ENCODE measurements at places on chromosomes 4 and X. TPM values are rescaled to one million over a fixed set of nuclear protein-coding genes. Genes with fewer than 3 reads are reported as not detected.

DNA sequence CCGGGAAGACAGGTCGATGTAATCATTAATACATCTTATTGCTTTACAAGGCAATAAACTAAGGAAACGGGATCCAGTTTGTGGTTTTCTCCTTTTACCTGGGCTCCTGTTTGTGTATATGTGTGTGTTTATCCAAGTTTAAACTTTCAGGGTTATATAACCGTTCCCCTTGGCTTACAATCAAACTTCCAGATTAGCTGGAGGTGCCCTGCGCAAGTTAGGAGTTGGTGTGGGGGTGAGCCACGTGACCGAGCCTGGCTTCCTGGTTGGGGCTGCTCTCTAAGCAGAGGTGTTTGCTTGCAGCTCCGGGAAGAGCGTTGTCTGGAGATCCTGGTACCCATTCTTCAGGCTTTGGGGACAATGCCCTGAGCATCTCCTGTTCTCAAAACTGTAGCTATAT lies 129.2 kb downstream of the FHDC1 start:
- DNase-seq, result no peak

DNA sequence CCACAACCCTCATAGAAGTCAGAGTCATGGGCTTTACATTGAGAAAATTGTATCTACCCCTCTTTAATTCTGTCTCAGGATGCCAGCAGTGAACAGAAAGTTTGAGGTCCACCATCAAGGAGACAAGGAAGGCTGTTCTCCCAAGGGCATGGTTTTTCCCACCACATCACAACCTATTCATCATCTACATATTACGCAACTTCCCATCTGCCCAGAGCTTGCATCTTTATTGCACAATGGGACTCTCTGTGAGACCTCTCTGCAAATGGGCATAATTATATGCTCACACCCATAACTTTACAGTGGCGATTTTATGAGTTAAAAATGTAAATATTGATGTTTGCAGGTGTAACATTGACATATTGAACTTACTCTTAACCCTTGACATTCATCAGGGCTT lies 38.9 kb downstream of the PAGE2 start:
- no peak for DNase-seq

GRCh38 chr4:41399231-41399630 lies 138.7 kb upstream of the LIMCH1 start:
- DNase-seq, result no peak

DNA sequence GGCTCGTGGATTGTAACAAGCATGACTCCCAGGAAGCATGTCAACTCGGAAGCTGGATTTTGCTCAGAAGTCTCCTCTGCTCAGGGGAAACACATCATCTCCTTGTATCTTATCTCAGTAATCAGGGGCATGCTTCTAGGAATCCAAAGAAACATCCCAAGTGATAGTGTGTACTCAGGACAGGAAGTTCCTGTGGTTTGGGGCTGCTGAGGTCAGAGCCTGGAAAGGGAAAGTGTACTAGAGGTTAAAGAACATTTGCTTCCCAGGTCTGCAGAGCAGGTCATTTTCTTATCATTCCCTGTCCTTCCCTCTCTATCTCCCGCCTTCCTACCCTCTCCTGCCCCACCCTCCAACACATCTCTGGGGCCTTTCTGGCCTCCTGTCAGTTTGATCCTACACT lies 38.8 kb downstream of the SLC34A2 start:
- DNase-seq, result no peak

- DNase-seq, result no peak
These were observed 39.3 kb upstream of the LPAR4 start for GRCh38 chrX:78708262-78708661.

DNA sequence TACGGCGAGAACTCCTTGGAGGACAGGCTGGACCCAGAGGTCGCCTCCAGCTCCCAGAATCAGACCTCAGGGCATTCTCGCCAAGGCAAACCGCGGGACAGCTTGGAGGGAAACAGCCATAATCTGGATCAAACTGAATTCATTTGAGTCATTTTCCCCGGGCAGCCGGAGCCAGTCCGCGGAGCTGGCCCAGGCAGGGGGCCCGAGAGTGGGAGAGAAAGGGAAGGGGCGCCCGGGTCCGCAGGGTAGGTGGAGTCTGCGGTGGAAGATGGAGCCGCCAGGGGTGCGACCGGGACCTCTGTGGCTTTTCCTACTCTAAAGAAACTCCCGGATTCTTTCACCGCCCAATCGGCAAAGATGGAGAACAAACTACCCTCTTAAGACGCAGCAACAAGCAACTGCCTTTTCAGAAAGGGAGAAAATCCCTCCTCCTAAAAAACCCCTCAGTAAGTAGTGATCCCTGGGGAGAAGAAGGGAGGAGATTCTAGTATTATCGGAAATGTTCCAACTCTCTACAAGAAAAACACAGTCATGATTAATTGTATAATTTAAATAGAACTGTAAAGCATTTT lies 5.2 kb downstream of the NKX3-2 start:
- no peak for DNase-seq

The DRD5 gene
- total RNA-seq, result not detected

The COL25A1 gene
- total RNA-seq, result 6.6 TPM

The CSAG2 gene
- not detected for total RNA-seq

DNA sequence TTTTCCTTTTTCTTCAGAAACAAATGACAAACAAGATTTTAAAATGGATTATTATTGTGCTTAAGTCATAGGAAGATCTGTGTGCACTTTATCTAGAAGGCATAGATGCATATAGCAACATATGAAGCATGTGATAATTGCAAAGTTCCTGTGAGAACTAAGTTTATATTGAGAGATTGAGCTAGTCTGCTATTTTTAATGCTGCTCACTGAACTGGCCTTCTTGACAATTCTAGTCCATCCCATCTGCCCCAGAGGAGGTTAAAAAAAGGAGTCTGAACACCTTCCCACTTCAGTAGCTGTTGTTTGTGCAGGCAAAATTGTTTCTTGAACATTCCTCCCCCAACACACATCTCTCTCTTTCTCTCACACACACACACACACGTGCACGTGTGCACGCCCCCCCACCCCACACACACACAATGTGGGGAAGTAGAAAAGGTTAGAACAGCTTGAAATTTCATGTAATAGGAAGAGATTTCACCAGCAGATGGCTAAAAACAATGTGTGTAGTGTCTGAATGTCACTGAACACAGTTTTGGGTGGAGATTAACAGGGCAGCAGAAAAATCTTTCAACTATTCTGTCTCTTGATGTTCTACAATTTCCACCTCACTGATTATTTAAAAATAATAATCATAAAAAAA lies 108.0 kb downstream of the GPM6A start:
- no peak for DNase-seq

- DNase-seq, result no peak
These were observed 76.2 kb upstream of the S100G start for GRCh38 chrX:16573781-16574180.

The STAP1 gene
- total RNA-seq, result not detected

The THAP6 gene
- total RNA-seq, result 15.7 TPM

DNA sequence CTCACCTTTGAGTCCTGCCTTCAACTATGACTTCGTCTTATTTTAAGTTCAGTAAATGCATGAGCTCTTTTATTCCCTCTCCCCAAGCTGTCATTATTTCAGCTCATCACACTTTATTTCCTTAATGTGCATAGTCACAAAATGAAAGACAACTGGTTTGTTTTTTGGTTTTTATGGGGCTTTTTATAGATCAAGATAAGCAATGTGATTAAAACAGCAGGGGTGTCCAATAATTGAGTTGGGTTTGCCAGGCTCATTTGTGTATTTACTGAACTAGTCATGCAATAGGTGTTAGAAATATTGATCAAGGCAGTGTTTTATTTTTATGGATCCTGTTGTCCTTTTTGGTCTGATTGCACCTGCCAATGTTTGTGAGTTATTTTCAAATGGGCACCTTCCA lies 102.2 kb downstream of the FRMPD4 start:
- no peak for DNase-seq

GRCh38 chrX:151923648-151924047 lies 11.0 kb downstream of the MAGEA4 start:
- DNase-seq, result no peak

- no peak for DNase-seq
These were observed 82.0 kb downstream of the IRF2 start for GRCh38 chr4:184392316-184392715.

Data from mesenteric fat pad (tissue), 1 donor.